Colonic mucosa (tissue), 4 donors: ENCODE measurements at places on chromosomes 16 and 17.

- no peak for DNase-seq
Observed at GRCh38 chr16:14641926-14642325, 9.2 kb downstream of the BFAR start.

DNA sequence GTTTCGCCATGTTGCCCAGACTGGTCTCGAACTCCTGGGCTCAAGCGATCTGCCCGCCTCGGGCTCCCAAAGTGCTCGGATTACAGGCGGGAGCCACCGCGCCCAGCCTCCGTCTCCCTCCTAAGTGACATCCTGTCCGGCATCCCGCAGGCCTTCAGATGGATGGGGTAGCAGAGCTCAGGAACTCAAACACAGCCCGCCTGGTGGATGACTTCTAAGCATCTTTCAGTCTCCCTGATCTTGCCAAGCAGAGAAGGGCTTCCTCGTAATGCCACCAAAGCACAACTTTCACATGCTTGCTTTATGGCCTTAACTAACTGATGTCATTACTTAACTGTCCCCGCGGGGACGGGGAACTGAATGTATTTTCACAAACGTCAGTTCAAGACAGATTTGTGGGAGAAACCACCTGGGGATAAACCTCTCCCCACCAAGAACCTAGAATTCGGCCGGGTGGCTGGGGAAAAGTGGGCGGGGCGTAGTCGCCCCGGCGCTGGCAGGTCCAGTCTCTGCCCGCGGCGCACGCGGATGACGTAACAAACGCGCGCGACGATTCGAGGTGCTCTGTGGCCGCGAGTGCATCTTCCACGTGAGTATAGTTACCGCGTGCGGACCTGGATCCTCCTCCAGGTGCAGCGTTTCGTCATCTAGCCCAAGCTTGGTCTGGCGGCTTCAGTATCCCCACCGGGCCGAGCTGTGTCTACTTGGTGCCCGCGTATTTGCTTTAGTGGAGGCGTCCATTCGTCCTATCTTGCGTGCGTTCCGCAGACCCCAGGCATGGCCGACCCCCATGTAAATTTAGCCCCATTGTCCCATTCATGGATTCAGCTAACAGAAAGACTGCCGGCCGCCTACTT lies at the start of gene PFAS:
Gene PFAS (plus strand): TSS at position 539 of the 857 bp plus-strand sequence. CDS start 4,649 bp downstream, outside the sequence.
- peak; percentile 98 for DNase-seq

DNA sequence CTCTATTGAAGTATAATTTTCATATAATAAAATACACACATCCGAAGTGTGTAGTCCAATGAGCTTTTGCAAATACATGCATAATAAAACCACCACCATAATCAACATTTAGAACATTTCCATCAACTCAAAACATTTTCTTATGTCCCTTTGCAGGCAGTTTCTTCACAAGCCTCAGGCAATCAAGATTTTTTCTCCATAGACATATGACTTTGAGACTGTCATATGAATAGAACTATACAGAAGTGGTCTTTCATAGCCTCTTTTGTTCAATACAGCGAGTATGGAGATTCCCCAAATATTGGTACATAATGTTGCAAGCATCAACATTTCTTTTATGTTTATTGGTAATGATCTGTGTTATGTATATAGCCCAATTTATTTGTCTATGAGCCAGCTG lies 983.2 kb downstream of the CDH11 start:
- DNase-seq = no peak

GRCh38 chr17:29837531-29837930 lies 92.5 kb downstream of the SSH2 start:
- DNase-seq = peak; percentile 38

DNA sequence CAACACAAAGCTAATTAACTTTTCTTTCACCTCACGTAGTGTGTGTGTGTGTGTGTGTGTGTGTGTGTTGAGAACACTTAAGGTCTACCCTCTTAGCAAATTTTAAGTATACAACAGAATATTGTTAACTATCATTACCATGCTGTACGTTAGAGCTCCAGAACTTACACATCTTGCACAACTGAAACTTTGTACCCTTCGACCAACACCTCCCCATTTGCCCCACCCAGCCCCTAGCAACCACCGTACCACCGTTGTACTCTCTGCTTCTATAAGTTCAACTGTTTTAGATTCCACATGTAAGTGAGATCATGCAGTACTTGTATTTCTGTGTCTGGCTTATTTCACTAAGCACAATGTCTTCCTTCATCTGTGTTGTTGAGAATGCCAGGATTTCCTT lies 28.1 kb upstream of the MLYCD start:
- no peak for DNase-seq

DNA sequence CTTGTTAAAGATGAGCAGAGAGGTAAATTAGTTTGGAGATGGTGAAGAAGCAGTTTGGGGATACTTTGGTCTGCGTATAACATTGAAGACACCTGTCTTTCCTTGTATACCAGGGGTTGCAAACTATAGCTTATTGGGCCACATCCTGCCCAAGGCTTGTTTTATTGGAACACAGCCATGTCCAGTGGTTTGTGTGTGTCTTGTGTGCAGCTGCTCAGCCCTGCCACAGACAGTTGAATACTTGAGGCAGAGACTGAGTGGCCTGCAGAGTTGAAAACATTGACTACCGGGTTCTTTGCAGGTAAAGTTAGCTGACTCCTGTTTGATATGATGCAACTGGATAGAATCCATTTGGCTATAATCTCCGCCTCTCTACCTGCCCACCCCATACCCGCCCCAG lies 224.4 kb downstream of the PRKCA start:
- DNase-seq = no peak

DNA sequence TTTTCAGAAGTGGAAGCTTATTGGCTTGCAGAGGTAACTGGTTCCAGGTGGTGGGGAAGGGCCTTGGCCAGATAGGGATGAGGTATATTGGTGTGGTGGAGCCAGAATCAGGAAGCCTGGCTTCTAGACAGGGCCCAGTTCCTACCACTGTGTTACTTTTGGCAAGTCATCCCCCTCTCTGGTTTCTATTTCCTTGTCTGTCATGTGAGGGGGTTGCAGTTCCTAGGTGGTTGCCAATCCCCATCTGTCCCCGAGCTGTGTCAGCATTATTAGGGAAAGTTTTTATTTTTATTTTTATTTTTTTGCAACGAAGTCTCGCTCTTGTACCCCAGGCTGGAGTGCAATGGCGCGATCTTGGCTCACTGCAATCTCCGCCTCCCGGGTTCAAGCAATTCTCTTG lies 3.0 kb downstream of the SMCR8 start:
- DNase-seq = no peak

DNA sequence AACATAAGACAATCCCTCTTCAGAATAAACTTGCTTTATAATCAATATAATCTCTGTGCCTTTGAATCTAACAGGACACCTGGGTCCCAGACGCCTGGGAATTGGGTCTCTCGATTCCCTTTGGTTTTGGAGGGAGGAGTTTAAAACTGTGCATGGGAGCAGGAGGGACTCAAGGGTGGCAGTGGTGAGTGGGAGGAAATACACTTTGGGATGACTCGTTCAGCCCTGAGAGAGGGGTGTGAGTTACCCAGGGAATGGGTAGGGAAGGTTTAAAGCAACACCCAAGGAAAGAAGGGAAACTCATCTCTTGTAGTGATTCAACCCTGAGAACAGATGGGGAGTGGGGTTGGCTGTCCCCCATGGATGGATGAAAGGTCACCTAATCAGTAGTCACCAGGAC lies 1.6 kb downstream of the RANGRF start:
- DNase-seq = no peak

- no peak for DNase-seq
Observed at GRCh38 chr17:61766520-61766919, 96.8 kb downstream of the BRIP1 start.

DNA sequence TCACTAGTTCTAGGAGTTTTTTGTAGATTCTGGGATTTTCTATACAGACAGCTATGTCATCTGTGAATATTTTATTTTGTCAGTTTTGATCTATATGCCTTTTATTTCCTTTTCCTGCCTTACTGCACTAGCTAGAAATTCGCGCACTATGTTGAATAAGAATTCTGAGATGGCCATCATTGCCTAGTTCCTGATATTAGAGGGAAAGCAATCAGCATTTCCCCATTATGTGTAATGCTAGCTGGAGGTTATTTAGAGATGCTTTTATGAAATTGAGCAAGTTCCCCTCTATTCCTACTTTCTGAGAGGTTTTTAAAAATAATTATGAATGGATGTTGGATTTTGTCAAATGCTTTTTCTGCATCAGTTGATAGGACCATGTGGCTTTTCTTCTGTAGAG lies 23.8 kb downstream of the MPRIP start:
- DNase-seq = no peak

DNA sequence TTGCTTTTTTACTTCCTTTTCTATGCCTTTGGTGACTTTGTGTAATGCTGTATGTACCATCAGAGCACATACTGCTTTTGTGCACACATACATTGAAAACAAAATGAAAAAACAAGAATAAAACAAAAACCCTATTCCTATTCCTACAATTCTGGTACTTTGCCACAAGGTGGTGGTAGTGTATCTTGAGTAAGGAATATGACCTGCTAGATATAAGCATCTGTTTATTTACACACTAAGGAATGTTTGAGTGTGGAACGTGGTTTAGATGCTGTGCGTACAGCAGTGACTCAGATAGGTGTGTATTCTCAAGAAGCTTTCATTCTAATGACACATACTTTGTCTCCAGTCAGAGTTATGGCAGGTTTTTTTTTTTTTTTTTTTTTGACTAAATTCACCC lies 606.2 kb downstream of the WWOX start:
- no peak for DNase-seq

DNA sequence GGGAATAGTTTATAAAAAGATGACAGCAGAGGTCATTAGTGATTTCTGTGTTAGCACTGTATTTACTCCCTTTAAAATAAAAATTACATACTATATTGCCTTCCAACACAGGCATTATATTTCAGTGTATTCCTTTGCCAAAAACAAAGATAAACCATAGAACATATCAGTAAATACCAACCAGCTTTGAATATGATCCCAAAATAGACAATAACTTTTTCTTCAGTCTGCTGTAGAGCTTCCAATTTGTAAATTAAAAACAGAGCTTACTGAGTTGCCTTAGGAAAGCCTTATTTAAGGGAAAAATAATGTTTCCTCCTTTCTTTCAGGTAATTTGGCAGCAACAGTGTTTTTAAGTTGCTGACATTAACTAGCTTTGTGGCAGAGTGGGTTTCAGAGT lies 352.1 kb upstream of the TBX2 start:
- no peak for DNase-seq

DNA sequence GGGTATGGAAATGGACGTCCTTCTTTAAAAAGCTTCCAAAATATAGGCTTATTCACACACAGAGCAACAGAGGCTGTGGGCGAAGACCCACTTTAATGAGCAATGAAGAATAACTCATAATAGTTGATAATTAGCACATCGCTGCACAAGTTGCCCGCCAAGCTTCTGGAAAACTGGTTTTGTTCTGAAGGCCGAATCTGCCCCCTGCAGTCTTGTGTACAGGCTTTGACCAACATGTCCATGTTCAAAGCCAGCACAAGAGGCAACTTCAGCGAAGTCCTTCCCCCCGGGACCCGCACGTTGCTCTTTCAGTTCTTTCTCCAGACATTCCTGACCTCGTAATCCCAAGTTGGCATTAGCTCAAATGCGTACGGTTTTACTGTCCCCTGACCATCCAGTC lies 73.3 kb downstream of the IRX5 start:
- DNase-seq = no peak
